ENCODE measurements at places on chromosomes 6 and 20.

DNA sequence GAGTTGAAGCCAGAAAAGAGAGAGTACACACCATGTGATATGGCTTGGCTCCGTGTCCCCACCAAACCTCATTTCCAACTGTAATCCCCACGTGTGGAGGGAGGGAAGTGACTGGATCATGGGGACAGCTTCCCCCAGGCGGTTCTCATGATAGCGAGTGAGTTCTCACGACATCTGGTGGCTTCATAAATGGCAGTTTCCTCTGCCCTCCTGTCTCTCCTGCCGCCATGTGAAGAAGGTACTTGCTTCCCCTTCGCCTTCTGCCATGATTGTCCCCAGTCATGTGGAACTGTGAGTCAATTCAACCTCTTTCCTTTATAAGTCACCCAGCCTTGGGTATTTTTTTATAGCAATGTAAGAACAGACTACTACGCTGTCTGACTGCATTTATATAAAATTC lies 40.3 kb downstream of the TAF4 start:
- DNase-seq, result no peak

DNA sequence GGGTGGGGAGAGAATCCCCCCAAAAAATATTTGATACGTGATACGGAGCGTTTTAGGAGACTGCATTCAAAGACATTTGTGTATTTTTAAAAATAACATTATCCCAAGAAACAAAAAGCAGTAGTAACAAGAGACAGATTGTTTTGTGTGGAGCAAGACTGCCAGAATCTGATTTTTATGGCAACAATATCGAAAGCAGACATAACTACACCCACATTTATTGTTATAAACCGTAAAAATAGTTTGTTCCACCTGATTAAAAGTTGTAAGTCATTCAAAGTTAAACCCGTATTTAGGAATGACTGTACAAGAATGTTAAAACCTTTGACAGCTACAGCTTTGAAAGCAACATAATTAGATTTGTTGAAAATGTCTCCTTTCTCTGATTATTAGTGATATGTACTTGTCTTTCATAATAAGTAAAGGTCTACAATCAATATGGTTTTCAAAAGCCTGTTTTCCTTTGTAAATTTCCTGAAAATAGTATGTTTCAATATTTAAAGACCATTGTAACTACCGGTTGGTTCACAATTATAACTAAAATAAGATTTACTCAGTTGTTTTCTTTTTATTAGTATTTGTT lies 2.7 kb downstream of the EYA4 start:
- no peak for DNase-seq

GRCh38 chr6:95279616-95280015 lies 297.7 kb upstream of the MANEA start:
- DNase-seq, result no peak

DNA sequence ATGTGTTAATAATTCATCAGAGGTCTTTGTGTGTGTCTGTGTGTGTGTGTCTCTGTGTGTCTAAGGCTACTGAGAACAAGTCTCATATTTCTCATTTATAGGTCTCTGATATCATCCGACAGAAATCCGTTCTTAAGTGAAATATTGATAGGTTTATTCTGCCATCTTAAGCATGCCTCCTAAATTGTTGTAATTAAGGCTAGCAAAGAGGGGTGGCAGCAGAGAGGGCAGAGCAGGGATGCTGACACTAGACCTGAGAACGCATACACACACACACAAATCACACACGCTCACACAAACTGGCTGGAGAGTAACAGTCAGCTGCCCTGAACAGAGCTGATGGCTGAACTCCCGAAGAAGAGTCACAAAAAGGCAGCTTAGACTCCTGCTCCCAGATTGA lies 84.9 kb upstream of the LRFN2 start:
- DNase-seq, result no peak

GRCh38 chr6:37113976-37114375 lies 56.0 kb upstream of the PIM1 start:
- DNase-seq, result no peak

GRCh38 chr20:25466846-25467245 lies 59.4 kb downstream of the GINS1 start:
- DNase-seq, result no peak

- no peak for DNase-seq
These were observed 25.3 kb upstream of the CHD6 start for GRCh38 chr20:41643504-41643938.

DNA sequence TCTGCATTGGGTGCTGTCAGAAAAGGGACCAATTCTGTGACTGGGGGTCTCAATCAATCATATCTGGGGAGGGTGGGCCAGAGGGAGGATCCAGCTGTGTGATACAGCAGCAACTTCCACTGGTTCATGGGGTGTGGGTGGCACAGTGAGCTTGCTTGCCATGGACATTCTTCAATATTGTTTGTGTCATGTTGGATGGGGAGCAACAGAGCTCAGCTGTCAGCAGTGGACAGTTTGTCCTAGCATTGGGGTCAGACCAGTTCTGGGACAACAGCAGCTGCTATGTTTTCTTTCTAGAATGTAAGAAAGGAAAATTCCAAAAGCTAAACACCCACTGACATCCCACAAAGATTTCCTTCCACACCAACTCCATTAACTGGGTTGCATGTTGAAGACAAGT lies 221.9 kb upstream of the CDH4 start:
- DNase-seq, result no peak

DNA sequence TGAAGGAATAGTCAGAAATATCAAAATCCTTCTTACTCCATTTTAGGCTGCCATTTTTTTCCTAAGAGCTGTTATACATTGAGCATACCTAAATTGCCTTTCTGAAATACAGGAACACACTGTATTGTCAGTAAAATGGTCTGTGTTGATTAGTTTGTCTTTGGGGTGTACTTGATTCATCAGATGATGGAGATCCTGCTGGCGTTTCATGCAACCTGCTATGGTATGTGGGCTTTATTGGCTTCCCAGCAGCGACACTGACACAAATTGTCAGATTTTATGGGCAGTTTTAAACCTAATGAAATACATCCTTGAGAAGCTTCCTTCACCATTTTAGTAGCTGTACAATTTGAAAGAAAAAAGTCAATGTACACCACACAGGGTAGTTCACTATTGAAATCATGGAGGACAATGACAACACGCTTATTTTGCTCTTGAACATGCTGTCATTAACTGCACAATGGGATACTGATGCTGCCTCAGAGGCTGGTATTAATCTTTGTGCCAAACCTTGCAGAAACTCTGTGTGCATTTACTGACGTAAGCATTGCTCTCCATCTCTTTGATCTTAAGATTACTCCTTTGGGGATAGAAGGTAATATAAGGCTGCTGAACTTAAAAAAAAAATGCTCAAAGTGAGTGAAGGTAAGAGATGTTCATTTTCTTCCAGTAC lies 124.9 kb downstream of the LAMA2 start:
- no peak for DNase-seq

GRCh38 chr20:37543828-37544227 lies 16.2 kb upstream of the BLCAP start:
- no peak for DNase-seq

DNA sequence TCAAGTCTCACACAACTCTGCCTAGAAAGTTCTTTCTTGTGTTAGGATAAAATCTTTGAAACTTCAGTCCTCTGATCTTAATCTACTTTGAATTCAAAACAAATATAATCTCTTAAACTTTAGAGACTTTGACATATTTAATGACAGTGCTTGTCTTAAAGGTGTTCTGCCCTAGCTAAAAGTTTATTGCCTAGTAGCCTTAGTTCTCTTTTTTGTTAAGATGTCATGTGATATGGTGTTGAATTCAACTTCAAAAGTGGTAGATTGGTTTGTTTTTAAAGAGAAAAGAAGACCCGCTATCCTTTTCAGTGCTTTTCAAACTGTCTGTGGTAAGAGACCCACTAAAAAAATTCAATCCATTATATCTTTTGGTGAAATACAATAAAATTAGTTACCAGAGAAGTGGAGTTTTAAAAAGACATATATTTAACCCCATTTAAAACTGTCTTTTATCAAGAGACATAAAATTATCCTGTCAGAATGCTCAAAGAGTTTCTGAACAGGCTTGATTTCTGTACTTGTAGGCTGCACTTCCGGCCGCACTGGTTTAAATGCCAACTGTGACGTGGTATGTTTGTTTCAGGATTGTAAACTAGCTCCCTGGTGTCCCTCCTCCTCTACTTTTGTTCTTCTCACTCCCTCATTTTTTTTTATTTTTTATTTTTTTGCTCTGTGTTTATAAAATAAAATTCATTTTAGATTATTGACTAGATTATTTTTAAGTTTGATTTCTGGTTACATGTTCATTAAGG lies 76.5 kb downstream of the QKI start:
- peak; percentile 36 for DNase-seq

GRCh38 chr6:26215585-26216358 lies 128.5 kb downstream of the HFE start:
- peak; percentile 56 for DNase-seq

DNA sequence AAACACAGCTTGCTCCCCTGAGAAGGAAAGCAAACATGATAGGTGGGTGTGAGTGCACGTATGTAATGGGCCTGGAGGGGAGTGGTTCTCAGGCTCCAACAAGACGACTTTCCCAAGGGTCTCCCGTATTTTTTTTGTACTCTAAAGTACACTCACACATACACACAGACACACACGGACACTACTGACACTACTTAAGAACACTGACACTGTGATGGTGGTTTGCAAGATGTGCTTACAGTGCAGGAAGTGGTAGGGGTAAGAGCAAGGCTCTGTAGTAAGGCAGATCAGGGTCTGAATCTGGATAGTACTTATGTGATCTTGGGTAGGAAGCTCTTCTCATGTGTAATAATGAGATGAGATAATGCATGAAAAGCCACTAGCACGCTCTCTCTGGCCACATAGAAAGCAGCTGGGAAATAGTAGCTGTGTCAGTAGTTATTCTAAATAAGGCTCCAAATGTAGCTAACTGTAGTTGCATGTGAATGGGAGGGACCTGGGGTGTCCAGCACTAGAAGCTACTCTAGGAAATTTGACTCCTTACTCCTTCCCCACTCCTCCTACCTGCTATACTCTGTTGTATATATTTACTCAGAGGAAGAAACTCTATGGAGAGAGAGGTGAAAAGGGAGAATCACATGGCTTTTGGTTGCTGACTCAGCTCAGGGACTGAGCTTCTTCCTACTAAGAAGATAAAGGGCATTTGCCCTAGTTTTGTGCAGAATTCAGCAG lies 8.4 kb upstream of the ZBTB24 start:
- DNase-seq, result no peak

- no peak for DNase-seq
These were observed 15.2 kb downstream of the SLC35B3 start for GRCh38 chr6:8420031-8420588.

- DNase-seq, result no peak
These were observed 610.3 kb downstream of the RNF144B start for GRCh38 chr6:18997375-18997826.

- no peak for DNase-seq
These were observed 20.2 kb upstream of the REV3L start for GRCh38 chr6:111503194-111503593.

- no peak for DNase-seq
These were observed 31.0 kb downstream of the SNX9 start for GRCh38 chr6:157853902-157854502.

DNA sequence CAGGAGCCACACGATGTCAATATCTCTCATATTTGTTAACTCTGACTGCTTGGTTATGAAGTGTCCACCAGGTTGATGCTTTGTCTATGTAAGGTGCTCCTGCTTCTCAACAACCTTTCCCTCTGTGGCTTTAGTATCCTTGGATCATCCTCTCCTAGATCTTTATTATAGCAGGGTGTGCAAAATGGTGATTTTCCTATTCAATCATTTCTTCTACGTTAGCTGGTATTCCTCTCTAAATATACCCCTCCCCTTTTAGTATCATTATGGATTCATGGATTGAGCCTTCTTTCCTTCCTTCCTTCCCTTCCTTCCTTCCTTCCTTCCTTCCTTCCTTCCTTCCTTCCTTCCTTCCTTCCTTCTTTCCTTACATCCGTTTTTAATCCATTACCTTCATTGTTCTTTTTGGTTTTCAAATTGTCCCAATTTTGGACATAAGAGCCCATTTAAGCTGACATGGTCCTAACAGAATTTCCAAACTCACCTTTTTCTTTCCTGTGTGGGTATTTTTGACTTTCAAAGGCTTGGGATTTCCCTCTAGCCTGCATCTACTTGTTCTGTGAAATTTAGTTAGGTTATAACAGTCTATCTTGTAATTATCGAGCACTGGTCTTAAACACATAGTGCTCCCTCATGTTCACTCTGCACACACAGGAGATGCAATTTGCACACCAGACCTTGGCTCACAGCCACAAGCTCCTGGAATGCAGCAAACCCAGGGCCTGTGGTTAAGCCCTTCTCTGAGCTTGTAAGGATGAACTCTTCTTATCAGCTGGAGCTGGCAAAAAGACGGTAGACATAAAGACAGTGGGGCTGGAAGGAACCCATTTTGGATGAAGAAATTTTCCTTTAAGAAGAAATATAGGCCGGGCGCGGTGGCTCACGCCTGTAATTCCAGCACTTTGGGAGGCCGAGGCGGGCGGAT lies 109.9 kb downstream of the SLC24A3 start:
- DNase-seq, result no peak

- DNase-seq, result no peak
These were observed 21.7 kb downstream of the CPXM1 start for GRCh38 chr20:2778602-2779321.

DNA sequence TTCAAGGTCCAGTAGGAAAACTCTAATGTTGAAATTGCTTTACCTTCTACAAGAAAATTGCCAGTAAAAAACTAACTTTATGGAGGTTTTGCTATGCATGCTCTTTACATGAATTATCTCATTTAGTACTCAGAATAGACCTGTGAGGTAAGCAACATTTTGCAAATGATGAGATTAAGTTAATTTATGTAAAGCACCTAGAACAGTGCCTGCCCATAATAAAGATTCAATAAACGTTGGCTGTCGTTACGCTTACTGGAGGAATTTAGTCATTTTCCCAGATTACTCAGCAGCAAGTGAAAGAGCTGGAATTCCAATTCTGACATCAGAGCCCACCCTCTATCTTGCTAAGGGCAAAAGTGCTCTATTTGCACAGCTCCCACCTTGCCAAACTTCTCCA lies 69.4 kb upstream of the ARID1B start:
- DNase-seq, result no peak

- DNase-seq, result no peak
These were observed 178.8 kb downstream of the SCP2D1 start for GRCh38 chr20:18992418-18992817.
